Activated T-cell treated with anti-CD3 and anti-CD28 coated beads for 1 hour (primary cell): ENCODE measurements at places on chromosomes 11 and 22.

- no peak for DNase-seq
Measured at GRCh38 chr11:33540946-33541915, 159.4 kb downstream of the C11orf91 start.

DNA sequence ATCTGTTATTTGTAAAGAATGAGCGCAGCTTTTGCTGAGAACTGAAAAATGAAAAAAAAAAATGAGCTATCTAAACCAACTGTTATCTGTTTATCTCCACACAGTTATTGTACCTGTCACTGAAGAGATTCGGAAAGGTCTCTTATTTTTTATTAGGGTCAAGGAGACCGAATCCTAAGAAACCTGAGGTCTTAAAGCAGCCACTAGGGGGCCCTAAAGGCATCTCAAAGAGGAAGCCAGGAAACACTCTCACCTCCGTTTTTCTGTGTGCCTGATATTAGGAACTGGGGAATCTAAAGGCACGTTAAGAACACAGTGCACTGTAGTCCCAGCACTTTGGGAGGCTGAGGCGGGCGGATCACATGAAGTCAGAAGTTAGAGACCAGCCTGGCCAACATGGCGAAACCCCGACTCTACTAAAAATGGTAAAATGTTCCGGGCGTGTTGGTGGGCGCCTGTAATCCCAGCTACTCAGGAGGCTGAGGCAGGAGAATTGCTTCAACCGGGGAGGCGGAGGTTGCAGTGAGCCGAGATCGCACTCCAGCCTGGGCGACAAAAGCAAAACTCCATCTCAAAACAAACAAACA lies 3.5 kb upstream of the LARGE1 start:
- DNase-seq, result no peak

- no peak for DNase-seq
Measured at GRCh38 chr11:93529707-93530467, 13.3 kb downstream of the SMCO4 start.

- no peak for DNase-seq
Measured at GRCh38 chr11:132490978-132491377, 1041.3 kb downstream of the OPCML start.

DNA sequence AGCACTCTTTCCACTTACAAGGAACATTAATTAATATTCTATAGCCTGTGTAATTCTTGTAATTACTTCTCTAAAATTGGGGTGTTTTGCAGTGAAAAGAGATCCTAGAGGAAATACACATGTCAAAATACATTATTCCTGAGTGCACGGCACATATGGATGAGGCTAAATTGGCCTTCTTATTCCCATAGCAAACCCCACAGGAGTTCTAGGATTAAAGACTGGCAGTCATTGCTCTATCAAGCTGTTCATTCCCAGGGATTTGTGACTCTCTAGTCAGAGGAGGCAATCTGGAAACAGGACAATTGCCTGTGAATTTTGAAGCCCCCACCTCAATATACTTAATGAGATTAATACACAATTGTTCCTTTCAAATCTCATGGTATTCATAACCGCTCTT lies 145.9 kb upstream of the OPCML start:
- DNase-seq, result no peak

GRCh38 chr11:131609921-131610320 lies 239.5 kb downstream of the NTM start:
- no peak for DNase-seq

DNA sequence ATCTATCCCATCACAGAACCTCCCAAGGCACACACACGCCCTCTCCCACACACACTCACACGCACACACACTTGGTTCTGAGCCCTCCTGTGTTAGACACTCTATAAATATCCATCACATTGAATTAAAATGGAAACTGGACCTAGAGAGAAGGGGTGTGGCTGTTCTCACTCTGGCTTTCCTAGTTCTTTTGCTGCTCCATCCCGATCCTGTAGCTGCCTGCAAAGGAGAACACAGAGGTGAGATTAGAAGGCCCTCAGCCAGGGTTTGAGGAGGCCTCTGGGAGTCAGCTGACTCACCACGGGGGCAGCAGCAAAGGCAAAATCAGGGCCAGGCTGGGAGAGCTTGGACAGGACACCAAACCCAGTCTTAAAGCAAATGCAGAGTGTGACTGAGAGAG lies 192.3 kb upstream of the CADM1 start:
- no peak for DNase-seq

- DNase-seq, result no peak
Measured at GRCh38 chr22:24894998-24895397, 51.5 kb downstream of the LHFPL7 start.

GRCh38 chr11:122750049-122750448 lies 88.3 kb upstream of the CRTAM start:
- no peak for DNase-seq

DNA sequence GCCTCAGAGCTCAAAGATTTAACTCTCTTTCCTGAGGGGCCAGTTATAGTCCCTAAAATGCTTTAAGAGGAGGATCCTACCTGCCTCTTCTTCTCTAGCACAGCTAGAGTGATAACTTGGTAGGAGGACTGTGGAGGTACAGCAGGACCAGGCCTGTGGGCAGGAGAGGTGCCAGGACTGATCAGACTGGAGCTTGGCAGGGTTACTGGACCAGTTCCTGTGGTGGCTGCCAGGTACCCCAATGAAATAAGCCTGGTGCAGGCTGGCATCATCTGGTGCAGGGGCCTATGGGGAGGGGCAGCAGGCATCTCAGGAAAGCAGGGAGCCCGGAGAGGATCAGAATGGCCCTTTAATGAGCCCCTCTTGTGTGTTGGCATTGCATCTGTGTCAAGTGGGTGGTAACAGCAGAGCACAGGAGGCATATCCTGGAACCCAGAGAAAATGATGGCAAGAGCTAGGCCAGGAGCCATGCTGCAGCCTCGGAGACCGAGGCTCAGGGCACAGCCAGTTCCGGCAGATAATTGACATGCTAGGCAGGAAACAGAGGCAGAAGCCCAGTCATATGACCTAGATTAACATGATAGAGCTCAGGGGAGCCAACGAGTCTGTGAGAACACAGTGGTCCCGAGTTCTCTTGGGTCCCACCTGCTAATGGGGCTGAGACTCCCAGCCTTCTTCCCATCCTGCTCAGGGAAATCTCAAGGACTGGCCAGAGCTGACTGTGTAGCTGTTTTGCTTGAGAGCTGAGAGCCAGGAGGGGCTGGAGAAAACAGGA lies 187.5 kb upstream of the ZBED5 start:
- DNase-seq, result no peak

- no peak for DNase-seq
Measured at GRCh38 chr11:73656985-73657384, 10.6 kb downstream of the PLEKHB1 start.

DNA sequence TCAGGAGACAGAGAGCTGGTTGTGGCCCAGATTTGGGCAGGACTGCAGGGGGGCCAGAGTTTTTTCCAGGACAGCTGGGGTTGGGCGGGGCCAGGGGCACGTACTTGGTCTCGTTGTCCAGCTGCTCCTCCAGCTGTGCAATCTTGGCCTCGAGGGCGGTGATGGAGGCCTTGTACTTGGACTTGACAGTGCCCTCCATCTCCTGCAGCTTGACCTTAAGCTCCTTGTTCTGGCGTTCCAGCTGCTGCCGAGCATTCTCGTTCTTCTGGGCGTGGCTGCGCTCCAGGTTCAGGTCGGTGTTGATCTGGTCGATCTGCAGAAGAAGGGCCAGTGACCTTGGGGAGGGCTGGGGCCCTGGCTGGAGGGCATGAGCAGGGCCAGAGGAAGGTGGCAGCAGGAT lies 32.1 kb downstream of the APOL1 start:
- DNase-seq, result no peak

DNA sequence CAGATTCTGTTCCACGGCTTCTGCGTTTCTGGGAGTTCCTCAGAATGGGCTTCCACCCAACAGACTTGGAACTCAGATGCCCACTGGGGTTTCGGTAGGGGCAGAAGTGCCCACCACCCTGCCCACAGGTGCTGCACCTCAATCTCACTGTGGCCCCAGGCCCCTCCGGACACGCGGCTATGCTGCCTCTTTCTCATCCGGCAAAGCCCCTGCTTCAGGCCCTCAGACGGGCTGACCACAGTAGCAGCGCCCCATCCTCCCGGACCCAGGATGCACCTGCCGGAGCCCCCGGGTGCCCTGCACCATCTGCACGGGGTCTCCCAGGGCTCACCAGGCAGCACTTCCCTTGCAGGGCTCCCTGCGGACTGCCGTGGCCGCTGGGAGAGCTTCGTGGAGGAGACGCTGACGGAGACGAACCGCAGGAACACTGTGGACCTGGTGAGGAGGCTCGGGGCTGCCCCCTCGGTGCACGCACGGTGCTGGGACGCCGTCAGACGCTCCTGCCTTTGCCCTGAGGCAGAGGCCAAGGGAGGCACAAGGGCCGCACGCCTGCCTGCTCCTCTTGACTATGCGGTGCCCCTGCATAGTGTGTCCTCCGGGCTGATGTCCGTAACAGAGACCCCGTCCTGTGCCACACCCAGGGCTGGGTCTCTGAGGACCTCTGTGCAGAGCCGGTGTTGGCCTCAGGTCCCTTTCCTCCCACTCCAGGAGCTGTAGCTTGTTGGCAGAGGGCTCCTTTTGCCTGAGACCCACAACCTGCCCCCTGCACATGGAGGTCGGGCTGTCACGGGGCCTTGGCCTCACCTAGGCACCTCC lies 38.6 kb downstream of the SBF1 start:
- DNase-seq, result no peak

DNA sequence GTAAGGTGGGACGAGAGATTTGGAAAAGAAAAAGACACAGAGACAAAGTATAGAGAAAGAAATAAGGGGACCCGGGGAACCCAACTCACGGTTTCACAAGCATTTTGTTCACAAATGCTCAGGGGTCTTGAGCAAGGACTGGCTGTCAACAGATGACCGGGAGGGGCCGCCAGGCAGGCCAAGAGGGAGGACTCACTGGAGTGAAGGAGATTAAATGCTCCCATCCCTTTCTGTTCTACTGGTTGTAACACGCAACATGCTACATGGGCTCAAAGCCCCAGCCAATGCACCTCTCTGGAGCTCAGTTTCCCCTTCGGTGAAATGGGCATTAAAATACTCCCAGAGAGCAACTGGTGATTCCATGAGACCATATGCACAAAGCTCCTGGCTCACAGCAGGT lies 13.4 kb downstream of the SHANK2 start:
- DNase-seq, result no peak

DNA sequence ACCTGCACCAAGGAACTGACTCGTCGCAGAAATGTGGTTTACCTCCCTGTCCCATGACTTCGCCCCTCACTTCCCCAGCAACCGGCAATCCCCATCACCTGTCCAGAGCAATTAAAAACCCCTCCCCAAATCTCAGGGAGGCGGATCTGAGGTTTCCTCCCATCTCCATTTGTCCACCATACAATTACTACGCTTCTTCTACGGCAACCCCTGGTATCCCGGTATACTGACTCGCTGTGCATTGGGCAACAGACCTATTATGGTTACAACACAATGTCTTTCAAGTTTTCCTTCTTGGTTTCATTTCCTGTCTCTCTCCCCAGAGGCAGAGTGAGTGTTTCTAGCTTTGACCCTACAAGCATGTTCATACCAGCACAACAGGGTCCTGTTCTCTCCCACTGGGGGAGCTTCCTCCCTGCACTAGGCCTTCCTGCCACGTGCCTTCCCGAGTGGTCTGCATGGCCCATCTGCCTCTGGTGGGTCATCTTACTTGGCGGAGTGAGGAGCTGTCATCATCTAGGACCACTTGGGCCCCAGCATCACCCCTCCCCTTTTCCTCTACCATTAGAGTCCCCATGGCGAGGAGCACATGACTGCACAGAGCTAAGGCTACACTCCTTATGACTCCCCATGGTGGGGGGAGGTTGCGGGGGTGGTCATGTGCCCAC lies 30.3 kb upstream of the NAP1L4 start:
- DNase-seq, result no peak

DNA sequence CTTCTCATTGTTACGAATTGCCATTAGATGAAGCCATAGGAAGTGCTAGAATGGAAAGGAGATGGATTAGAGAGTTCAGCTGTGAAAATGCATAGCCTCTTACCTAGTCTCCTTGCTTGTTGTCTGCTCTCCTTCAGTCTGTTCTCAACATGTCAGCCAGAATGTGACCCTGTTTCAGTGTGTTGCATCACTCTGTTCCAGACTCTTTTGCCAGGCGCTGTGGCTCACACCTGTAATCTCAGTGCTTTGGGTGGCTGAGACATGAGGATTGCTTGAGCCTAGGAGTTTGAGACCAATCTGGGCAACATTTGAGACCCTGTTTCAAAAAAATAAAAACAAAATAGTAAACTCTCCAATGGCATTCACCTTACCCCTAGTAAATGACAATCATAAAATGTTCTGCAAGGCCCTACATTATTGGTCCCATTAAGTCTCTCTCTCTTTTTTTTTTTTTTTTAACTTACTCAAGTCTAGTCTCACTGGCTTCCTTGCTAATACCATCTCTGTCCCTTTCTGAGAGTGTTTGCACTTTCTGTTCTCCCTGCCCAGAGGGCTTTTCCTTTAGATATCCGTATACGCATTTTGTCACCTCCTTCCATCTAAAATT lies 39.4 kb downstream of the CYP2R1 start:
- DNase-seq, result no peak

- DNase-seq, result no peak
Measured at GRCh38 chr22:28813772-28814518, 13.6 kb upstream of the XBP1 start.

DNA sequence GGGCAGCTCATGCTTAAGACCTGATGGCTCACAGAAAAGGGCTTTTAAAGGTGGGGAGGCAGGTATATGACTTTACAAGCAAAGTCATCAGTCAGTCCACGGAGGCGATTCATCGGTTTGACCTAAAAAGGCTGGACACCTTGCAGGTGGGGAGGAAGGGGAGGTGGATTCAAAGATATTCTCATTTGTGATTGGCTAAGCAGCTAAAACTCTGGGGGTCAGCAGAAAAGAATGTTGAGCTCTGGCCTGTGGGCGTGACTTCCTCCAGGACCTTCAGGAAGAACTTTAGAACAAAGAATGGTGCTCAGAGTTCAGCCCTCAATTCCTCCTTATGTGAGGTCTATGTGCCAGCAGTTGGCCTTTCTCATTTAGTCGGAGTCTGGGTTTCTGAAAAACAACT lies 78.3 kb upstream of the LMO1 start:
- no peak for DNase-seq

GRCh38 chr22:38474003-38474607 lies 6.2 kb downstream of the KDELR3 start:
- no peak for DNase-seq

DNA sequence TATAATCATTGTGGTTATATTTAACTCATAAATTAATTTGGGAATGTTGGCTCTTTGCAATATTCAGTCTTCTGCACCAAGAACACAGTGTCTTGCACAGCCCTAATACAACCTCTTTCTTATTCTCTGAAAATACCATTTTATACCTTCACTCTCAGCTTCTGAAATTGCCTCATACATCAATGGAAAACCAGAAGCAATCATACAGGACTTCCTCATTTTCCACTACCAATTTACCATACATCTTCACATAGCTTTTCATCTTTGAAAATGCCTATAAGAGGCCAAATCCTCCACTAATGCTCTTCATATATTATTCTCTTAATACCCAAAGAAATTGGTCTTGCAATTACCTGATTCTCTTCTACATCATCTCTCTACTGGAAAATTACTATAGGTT lies 4.3 kb upstream of the OR2AG1 start:
- no peak for DNase-seq

GRCh38 chr22:19678949-19679521 lies 35.3 kb upstream of the SEPTIN5 start:
- DNase-seq, result no peak

- no peak for DNase-seq
Measured at GRCh38 chr11:132992838-132993631, 539.3 kb downstream of the OPCML start.
